ENCODE measurements at places on chromosomes 6 and 20.

- DNase-seq = no peak
Measured at GRCh38 chr6:29938746-29939508, 3.4 kb upstream of the HLA-A start.

GRCh38 chr20:47535088-47535487 is 33.4 kb downstream of the NCOA3 start:
- no peak for DNase-seq

DNA sequence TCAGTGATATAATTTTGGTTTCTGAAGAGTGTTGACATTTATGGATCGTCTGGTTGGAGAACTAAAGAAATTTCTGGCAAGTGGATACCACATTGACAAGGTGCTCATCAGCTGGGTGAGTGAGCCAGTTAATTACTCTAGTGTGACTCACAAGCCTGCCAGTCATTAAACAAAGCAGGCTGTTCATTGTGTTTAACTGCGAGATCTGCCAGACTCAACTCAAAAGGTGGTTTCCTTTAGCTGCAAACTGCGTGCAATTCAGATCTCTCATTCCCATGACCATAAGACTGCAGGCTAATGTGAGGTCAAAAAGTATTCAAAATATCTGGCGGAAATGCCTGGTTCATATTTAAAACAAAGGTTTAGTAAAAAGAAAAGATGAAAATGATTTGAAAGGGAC is 32.5 kb upstream of the IYD start:
- DNase-seq = no peak

DNA sequence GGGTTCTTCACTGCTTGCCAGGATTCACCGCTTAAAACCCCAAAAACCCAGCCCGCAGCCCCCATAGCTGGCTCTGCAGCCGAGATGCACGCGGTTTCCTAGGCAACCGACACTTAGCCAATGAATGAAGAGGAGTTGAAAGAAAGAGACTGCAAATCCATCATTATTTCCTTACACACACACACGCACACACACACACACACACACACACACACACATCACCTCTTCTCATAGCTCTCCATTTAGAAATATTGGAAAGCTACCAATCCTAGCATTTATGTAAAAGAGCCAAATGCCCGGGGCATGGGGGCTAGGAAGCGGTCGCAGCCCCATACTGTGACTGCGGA is 3.4 kb upstream of the TUBB2B start:
- no peak for DNase-seq

- DNase-seq = no peak
Measured at GRCh38 chr6:161366301-161366923, 92.6 kb upstream of the AGPAT4 start.

- DNase-seq = no peak
Measured at GRCh38 chr6:138084904-138085838, 22.0 kb downstream of the PERP start.

DNA sequence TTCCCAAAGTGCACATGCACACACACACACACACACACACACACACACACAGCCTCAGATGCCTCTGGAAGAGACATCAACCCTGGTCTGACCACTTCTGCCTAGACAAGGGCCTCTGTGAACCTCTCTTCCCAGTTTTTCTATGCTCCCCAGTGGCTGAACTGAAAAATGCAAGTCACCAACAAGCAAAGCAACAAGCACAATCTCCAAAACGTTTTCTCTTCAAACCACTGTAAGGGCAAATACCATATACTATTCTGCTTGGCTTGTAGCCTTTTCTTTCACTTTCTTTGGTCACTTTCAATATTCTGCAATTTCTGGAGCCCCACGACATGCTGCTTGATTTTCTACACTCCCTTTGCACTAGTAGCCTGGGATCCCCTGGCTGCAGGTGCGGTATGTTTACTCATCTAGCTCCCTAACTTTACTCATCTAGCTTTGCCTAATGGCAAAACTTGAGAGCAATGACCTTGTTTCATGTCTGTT is 121.4 kb upstream of the DST start:
- DNase-seq = no peak

DNA sequence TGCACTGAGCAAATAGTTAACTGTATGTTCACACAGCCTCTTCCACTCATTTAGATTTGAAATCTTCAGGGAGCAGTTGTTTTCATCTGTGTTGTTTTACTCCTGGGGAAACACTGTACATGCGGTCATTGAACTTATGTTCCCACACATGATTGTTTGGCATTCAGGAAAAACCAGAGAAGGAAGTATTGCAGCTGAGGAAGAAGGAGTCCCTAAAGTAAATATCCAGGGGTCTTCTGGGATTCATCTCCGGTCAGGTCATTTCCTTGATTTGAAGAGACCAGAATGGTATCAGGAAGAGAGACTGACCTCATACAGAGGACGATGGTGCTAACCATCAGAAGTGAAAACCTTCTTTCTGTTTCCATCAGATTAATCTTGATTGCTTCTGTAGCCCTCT is 52.5 kb downstream of the DCBLD1 start:
- DNase-seq = no peak

GRCh38 chr20:43983359-43983758 is 68.7 kb downstream of the TOX2 start:
- peak; percentile 76 for DNase-seq

- no peak for DNase-seq
Measured at GRCh38 chr20:54626126-54626525, 150.7 kb downstream of the DOK5 start.

DNA sequence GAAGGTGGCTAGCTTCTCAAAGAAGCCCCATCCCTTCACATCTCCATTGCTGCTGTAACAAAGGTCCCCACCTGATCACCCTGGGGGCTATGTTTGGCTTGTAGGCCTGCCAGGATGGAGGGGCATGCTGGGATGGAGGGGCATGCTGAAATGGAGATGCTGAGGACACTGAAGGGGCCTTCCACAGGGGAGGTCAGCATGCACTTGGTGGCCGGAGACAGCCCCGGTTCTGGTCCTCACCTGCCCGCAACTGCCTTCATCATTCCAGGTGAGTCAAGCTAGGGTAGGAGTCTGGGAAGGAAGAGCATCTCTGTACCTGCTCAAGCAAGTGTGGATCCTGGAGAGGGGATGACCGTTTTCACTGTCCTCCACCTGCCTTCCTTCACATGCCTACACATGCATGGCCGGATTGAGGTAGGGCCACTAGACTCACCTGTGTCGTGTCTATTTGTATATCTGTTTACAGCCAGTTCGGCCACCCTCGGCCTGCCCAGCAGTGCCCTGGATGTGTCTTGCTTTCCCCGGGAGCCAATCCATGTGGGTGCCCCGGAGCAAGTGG is 6.0 kb downstream of the L3MBTL1 start:
- no peak for DNase-seq

DNA sequence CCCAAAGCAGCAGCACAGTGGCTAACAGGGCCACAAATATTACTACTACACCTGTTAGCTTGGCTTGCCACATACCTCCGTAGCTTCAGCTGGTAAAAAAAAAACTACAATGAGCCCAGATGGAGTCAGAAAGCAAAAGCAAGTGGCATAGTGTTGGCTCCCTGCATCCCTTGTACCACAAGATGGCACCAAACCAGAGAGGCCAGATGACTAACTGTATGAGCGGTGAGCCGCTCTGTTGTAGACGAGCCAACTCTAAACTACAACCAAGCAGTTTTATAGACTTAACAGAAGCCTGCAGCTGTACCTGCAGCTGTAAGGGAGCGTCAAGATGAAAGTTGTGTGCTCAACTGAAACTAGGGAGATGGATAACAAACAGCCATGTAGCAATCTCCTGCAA is 84.5 kb upstream of the MCHR2 start:
- peak; percentile 3 for DNase-seq

DNA sequence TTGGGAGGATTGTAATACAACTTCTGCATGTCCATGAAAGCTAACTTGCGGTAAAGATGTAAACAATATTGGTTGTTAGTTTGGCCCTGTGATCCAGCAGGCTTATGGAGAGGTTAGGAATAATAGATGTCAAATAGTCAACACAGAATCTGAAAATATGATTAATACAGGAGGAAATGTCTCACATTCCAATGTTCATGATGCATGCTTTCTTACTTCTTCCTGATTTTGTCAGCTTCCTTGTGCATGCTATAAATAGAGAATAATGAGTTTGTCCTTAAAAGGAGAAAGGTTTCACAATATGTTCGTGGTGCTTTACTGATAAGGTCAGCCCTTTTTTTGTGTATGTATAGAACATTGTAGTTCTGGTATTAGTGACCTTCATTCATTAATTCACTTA is 136.7 kb downstream of the MMUT start:
- no peak for DNase-seq

GRCh38 chr6:152697634-152698033 is at the start of gene MYCT1:
Gene MYCT1, plus strand, starts transcription at chr6:152697897. Its CDS starts 6 bp downstream, at chr6:152697903.
- DNase-seq = no peak

DNA sequence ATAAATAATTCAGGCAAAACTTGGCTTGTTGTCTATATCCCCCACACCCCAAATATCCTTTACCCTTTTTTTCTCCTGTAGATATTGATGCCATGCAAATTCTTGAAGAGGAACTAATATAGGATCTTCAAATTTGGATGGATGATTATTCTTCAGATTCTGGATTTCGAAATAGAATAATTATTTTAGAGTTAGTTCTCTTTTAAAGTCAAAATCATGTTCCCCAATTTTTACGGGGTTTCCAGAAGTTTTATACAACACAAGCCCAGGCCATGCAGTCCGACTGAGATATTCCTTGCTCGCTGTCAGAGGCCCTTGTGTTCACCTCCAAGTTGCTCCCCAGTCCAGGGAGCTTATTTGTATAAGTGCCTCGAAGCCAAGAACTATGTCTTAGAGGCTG is 4.4 kb downstream of the PPIL6 start:
- DNase-seq = no peak

DNA sequence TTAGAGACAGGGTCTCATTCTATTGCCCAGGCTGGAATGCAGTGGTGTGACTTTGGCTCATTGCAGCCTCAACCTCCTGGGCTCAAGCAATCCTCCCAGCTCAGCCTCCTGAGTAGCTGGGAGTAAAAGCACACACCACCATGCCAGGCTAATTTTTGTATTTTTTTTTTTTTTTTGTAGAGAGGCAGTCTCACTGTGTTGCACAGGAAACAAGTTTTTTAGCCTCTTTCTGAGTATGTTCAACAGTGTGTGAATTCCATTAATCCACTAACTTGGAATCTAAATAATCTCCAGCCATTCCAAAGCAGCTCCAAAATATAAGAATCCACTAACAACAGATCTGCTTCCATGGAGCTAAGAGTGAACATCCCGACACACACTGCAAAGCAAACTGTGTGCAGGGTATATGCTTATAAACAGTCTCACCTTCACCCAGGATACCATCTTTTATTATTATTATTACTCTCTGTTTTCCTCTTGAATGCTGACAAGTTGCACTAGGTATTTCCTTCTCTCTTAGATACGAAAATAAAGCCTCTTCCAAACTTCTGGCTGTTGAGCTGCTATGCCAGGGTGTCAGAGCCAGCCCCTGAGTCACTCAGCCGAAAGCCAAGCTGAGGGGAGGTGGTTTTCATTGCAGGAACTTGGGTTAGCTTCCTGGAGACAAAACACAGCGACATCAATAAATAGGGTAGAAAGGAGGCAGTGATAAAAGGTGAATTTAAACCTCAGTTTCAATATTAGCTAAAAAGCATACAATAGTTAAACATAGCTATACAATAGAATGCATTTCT is 264.9 kb downstream of the HIVEP2 start:
- DNase-seq = peak; percentile 59

GRCh38 chr6:84050408-84050807 is 16.8 kb downstream of the MRAP2 start:
- no peak for DNase-seq

GRCh38 chr6:96468681-96469224 is 52.9 kb upstream of the UFL1 start:
- no peak for DNase-seq

DNA sequence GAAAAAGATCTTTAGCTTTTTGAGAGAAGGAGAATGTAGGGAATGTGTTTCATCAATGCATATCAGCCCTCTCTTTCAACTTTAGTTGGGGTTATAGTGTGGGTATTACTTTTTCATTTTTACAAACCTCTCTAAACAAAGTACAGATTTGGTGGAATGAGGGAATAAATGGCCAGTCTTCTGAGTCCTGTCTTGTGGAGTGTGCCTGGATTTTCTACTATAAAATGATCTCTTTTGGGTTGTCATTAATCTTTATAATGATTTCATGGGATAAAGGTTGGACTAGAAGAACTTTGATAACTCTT is 209.3 kb downstream of the RNF144B start:
- DNase-seq = no peak

- no peak for DNase-seq
Measured at GRCh38 chr20:24450624-24451376, 18.6 kb upstream of the SYNDIG1 start.

GRCh38 chr6:41940759-41941279 is 789 bp downstream of the CCND3 start:
- peak; percentile 68 for DNase-seq

GRCh38 chr6:158232316-158233213 is 64.4 kb downstream of the GTF2H5 start:
- peak; percentile 51 for DNase-seq

DNA sequence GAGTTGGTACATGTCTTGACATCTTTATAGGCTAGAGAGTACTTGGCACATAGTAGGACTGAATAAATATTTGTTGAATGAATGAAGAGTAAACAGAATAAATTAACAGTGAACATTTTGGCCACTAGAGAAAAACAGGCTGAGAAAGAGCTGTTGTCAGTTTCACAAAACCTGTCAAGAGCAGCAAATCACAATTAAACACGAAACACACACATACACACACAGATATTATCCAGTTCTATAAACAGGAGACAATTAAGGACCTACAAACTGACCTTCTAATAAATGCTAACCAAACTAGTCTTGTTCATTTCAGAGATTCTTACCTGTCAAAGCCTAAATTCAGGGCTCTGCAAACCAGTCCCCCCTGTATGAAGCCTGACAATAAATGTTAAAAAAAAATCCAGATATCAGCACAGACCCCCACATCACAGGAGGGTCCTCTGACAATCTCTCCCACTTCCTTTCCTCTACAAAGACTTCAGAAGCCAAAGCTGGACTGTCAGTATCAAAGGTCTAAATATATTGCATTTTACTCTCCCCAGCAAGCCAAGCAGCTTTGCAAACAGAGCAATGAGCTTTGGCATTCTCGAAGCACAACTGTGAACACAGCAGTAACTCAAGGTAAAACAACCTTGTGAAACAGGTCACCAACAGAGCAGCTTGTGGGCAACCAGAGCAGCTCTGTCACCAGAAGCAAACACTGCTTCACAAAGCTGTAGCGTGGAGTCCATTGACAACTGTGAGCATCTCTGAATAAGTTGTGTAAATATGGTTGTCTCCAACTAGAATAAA is 229.9 kb downstream of the TBXT start:
- no peak for DNase-seq

DNA sequence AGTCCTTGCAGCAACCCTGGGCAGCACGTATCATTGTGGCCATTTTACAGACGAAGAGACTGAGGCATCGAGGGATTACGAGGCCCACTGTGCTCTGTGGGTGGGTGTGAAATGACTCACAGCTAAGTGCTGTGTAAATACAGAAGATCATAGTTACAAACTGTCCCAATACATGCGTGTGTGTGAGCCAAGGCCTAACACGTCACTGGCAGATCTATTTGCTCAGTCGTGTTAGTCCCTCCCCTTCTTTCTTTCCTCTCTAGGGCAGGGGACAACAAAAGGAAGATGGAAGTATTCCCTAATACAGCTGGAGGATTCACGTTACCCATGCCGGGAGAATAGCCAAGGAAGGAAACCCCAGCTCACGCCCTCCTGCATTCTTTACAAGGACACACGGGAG is 175.9 kb downstream of the CDC5L start:
- DNase-seq = no peak

All from activated CD4-positive, alpha-beta T cell treated with anti-CD3 and anti-CD28 coated beads for 48 hours (primary cell).